Panc1 (cell line): ENCODE measurements at places on chromosomes 12 and 14. TPM values are rescaled to one million over a fixed set of nuclear protein-coding genes. Genes with fewer than 3 reads are reported as not detected.

DNA sequence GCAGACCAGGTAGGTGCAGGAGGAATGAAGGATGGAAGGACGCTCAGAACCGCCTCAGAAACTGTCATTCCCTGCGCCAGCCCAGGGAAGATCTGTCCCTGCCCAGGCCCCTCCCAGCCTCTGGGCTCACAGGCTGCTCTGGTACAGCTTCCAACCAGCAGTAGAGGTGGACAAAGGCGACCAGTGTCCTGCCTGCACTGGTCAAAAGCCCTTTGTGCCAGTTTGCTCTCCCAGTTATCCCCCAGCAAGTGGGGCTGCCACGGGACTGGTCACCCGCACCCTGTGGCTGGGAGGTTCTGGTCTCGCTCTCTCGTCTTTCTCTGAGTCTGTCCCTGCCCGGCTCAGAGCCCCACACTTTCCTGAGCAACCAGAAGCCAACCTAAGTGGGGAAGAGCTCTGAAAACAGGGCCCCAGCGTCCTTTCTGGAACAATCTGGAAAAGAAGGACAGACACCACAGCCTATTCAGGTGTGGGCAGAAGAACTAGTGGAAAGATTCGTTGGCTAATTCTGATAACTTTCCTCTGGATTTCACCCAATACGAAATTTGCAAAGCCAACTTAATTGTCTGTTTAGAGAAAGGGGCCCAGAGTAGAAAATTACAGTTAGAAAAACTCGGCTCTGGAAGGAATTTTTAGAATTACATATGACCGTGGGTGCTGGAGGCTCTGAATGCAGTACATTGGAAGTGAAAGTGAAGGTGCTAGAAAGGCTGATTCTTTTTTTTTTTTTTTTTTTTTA is 21.7 kb downstream of the SNRNP35 start:
- no peak for DNase-seq

Gene TAS2R8
- total RNA-seq = not detected

GRCh38 chr12:12803186-12803585 is 10.0 kb upstream of the DDX47 start:
- no peak for DNase-seq

GRCh38 chr14:98685725-98686124 is 586.3 kb downstream of the BCL11B start:
- no peak for DNase-seq

- no peak for DNase-seq
Observed at GRCh38 chr14:49928015-49928414, 35.1 kb downstream of the ARF6 start.

GRCh38 chr12:52151153-52151836 is 40.5 kb downstream of the KRT80 start:
- DNase-seq = no peak

DNA sequence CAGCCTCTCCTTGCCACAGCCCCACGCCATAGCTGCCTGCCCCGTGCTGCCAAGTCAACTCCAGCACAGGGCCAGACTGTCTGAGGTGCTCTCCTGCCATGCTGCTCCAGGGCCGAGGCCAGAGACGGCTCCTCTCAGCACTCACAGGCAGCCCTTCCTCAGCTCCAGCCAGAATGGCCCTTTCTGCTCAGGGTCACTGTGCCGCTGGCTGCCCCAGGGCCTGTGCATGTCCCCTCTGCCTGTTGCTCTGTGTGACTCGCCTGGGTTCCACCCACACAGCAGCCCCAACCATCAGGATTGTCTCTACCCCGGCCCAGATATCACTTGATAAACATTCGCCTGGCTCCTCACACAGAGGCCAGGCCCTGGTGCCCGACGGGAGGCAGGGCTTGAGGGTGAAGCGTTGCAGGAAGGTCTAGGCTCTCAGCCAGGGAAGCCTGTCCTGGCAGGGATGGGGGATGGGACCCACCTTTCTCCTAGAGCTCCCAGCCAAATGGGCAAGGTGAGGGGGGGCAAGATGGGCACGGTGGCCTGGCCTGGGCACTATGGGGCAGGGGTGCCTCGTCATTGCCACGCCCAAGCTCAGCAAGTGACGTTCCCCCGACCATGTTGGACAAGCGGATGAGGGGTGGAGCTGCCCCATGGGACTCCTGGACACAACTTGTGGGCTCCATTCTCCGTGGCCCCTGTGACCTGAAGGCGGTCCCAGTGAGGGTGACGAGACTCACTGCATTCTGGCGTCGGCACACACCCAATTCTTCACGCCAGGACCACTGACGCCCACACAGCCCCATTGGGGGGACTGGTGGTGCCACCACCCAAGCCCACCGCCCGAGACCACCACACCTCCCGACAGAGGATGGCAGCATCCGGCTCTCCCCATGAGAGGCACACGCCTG is 27.4 kb upstream of the BTBD6 start:
- no peak for DNase-seq

Gene PZP
- not detected for total RNA-seq

DNA sequence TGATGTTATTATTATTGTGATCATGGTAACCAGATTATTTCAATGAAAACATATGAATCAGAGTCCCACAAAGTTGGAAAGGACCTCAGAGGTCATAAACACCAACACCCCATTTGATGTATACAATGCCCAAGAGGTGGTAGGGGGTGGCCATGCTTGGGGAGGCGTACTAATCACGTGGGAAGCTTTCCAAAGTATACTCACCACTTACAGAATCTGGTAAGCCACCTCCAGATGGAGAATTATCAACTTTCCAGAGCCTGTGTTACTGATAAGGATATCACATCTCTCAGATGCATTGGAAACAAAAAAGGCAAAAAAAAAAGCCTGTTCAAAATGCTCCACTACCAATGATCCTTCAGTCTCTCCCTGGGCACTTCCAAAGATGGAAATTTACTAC is 8.4 kb downstream of the DAD1 start:
- DNase-seq = no peak

Gene TAMALIN
- total RNA-seq = 0.82 TPM

GRCh38 chr14:89811954-89812575 is 142.5 kb downstream of the EFCAB11 start:
- DNase-seq = no peak
